H7 (cell line): ENCODE measurements at places on chromosomes 5 and 9. TPM values are rescaled to one million over a fixed set of nuclear protein-coding genes. Genes with fewer than 3 reads are reported as not detected.

DNA sequence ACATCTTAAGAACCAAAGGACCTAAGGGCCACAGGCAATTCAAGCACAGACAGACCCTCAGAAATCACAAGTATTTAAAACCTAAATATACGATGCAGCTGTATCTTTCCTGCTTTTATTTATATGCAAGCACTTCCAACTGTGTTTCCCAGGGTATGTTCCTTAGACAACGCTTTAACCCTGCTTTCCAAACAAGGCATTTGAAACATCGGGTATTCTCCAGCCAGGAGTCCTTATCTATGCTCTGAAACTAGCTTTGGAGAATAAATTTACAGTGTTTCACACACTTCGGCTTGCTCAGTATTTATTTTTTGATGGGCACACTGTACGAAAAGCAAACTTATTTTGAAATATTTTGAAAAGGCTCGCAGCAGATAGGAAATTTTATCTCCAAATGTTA is 13.5 kb downstream of the NR6A1 start:
- no peak for DNase-seq

DNA sequence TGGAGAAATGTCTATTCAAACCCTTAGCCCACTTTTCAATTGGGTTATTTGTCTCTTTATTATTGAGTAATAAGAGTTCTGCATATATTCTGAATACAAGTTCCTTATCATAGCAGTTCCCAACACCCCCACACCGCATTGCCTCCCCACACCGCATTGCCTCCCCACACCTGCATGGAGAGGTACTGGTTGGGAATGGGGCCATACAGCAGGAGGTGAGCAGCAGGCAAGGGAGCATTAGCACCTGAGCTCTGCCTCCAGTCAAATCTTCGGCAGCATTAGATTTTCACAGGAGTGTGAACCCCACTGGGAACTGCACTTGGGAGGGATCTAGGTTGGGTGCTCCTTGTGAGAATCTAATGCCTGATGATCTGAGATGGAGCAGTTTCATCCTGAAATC is 10.6 kb upstream of the SAP30L start:
- no peak for DNase-seq

DNA sequence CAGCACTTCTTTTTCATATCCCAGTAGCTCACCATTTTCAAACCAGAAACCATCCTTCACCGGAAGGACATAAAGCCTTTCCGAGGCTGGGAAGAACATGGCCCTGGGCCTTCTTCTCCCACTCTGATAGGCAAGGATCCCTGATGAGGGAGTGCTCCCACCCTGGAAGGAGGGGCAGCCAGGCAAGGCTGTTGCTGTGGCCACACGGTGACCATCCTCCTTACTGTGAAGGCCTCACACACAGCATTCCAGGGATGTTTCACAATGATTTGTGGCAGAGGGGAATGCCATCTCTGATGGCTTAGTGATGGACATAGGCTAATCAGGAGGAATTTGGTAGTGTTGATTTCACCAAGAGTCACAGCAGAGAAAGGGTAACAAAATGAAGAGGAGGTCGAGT is 130.7 kb downstream of the ADAMTS12 start:
- peak; percentile 18 for DNase-seq

Gene CYLC2
- not detected in 2 replicates for total RNA-seq

Gene CER1
- total RNA-seq: 197 and 1,033 TPM in 2 replicates
